ENCODE measurements at places on chromosomes 11 and 22. TPM values are rescaled to one million over a fixed set of nuclear protein-coding genes. Genes with fewer than 3 reads are reported as not detected.

Gene CYP2D6
- total RNA-seq = not detected

Gene VSIG10L2
- total RNA-seq = not detected

Gene UCP3
- total RNA-seq = 13.9 TPM

Gene CNTF
- 5.3 TPM for total RNA-seq

Gene APOBEC3B
- total RNA-seq = 0.42 TPM

Gene KDM4D
- 0.54 TPM for total RNA-seq

Gene THAP7
- 60.0 TPM for total RNA-seq

Gene OR10G8
- total RNA-seq = not detected

Gene FOSL1
- 143 TPM for total RNA-seq

Gene KRTAP5-9
- not detected for total RNA-seq

Gene CCDC89
- total RNA-seq = 2.3 TPM

Gene SPDYC
- total RNA-seq = not detected

Gene CSF2RB
- 21.4 TPM for total RNA-seq

Gene PIWIL4
- 13.5 TPM for total RNA-seq

Gene KCNK4
- total RNA-seq = not detected

Data from thoracic aorta (tissue), 2 donors.